T-helper 1 cell (primary cell): ENCODE measurements at places on chromosomes 3 and 15.

DNA sequence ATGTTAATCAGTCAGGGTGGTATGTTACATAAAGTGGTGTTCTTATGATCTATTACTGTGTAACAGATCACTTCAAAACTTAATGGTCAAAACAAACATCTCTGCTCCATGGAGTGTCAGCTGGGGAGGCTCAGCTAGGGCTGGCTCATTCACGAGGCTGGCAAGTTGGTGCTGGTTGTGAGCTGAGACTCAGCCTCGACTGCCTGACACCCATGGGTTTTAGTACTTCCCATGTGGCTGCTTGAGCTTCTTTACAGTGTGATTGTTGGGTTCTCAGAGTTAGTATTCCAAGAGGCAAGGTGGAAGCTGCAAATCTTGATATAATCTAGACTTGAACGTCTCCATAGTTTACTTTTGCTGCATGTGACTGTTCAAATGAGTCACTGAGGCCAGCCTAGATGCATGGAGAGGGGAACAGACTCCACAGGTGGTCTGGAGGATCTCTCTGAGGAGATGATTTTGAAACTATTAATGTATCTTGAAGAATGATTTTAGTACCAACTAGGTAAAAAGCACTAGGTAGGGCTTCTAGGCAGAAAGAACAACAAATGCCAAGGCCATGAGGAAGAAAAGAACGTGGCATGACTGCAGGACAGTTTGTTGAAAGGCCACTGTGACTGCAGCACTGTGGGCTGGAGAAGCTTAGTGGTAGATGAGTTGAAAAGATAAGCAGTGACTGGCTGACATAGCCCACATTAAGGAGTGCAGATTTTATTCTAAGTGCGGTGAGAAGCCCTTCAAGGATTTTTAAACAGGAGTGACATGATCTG lies 281.1 kb upstream of the PROK2 start:
- DNase-seq = no peak

DNA sequence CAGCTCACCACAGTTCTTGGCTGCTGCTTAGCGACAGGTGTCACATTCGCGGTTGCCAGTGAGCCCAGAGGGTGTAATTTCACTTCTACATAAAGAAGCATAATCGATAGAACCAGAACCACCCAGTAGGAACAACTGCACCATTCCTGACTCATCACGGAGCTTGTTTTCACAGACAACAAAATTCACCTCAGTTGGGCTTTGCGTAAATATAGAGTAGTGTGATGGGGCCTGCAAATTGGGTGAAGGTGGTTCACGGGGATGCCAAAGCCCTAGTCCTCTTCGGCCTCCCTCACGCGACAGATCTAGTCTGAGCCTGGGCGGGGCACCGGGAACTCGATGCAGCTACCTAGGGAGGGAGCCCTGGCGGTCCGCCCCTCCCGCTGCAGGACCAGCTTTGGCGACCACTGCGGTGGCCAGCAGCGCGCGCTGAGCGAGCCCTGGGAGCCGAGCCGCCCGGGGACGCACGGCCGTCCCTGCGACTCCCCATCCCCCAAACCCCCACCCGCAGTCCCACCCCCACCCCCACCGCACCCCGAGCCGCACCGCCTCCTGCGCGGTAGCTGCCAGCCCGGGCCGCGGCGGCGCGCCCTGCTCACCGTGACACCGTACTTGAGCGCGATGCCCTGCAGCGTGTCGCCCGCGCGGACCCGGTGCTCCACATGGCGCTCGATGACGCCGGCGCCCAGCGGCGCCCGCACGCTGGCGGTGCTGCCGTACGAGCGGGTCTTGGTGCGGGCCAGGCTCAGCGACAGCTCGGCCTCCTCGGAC lies 519 bp downstream of the LYSMD2 start:
- DNase-seq = peak; percentile 52

- no peak for DNase-seq
Measured at GRCh38 chr3:29214009-29214658, 66.7 kb upstream of the RBMS3 start.

DNA sequence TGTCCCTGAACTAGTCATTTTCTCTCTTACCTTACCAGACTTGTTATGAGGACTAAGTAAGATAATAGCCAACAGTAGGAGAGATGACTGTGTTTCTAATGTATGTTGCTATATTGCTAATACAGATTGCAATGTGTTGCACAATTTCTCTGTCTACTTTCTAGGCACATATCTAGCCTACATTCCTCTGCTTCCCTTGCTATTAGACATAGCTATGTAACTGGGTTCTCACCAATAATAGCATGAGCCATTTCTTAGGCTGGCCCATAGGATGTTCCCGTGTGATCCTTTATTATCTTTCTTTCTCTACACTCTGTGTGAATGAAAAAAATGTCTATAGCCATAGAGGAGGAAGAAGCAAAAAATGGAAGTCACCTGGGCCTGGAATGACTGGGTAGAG lies 6.8 kb upstream of the LRRN1 start:
- DNase-seq = no peak

- no peak for DNase-seq
Measured at GRCh38 chr15:65535192-65535591, 4.9 kb downstream of the HACD3 start.
